Karpas-422 (cell line): ENCODE measurements at places on chromosomes 6 and 20. TPM values are rescaled to one million over a fixed set of nuclear protein-coding genes. Genes with fewer than 3 reads are reported as not detected.

- no peaks in the 10 kb centered on the region for H3K27me3 ChIP-seq
- no peak for DNase-seq
- no peaks in the 10 kb centered on the region for H3K4me1 ChIP-seq
- no peaks in the 10 kb centered on the region for H3K36me3 ChIP-seq
- no peak overlapping the region for H3K27ac ChIP-seq
Measured at GRCh38 chr20:47672166-47672565, 113.1 kb downstream of the SULF2 start.

GRCh38 chr6:112592159-112592558 is 245.0 kb downstream of the RFPL4B start:
- no peaks in the 10 kb centered on the region for H3K36me3 ChIP-seq
- H3K27ac ChIP-seq: no peak overlapping the region
- no peaks in the 10 kb centered on the region for H3K27me3 ChIP-seq
- DNase-seq: no peak

The DUSP15 gene
- total RNA-seq: not detected in 2 replicates

- no peaks in the 10 kb centered on the region for H3K27me3 ChIP-seq
- no peak for DNase-seq
- no peaks in the 10 kb centered on the region for H3K36me3 ChIP-seq
- H3K27ac ChIP-seq: no peak overlapping the region
- H3K4me3 ChIP-seq: no peak overlapping the region
- H3K4me1 ChIP-seq: no peaks in the 10 kb centered on the region
Measured at GRCh38 chr6:129112591-129112990, 229.7 kb downstream of the LAMA2 start.

GRCh38 chr20:61127311-61128039 is 124.6 kb upstream of the CDH4 start:
- H3K36me3 ChIP-seq: no peaks in the 10 kb centered on the region
- H3K4me3 ChIP-seq: no peak overlapping the region
- no peak for DNase-seq
- peaks cover 9% of the 10 kb centered on the region for H3K4me1 ChIP-seq
- H3K27me3 ChIP-seq: no peaks in the 10 kb centered on the region

The NUDT3 gene
- 33.7 and 41.7 TPM in 2 replicates for total RNA-seq

GRCh38 chr6:169844946-169845345 is 93.5 kb downstream of the ERMARD start:
- no peak overlapping the region for H3K4me3 ChIP-seq
- no peak for DNase-seq
- H3K4me1 ChIP-seq: peaks cover 8% of the 10 kb centered on the region
- no peaks in the 10 kb centered on the region for H3K27me3 ChIP-seq
- no peaks in the 10 kb centered on the region for H3K36me3 ChIP-seq
- no peak overlapping the region for H3K27ac ChIP-seq

- H3K36me3 ChIP-seq: no peaks in the 10 kb centered on the region
- H3K4me3 ChIP-seq: no peak overlapping the region
- 0 out of 2 replicates have a peak, but pooled peaks cover 4% of the 10 kb centered on the region for H3K27me3 ChIP-seq
- DNase-seq: no peak
Measured at GRCh38 chr6:157984686-157985225, 3.1 kb downstream of the SYNJ2 start.
